Kidney (tissue), 22 donors: ENCODE measurements at places on chromosomes 12 and 14.

DNA sequence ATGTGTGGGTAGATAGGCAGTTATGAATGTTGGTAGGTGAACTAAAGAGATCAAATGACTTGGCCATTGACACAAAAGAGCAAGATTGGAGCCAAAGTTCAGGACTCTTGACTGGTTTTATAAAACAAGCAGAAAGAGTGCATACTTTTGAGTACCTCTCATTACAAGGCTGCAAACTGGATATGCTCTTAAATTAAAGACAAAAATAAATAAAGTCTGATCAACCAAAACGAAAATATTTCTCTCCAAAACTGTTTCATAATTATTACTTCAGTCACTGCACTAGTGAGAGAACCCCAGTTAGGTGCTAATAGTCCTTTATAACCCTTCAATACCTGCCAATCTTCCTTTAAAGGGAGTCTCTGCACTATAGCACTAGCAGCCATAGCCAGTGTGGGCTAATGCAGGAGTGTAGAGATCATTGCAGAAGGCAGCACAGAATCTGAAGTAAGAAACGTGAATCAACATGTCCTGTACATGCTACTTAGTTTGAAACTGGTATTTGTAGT lies 147.1 kb downstream of the FOXA1 start:
- DNase-seq: no peak

DNA sequence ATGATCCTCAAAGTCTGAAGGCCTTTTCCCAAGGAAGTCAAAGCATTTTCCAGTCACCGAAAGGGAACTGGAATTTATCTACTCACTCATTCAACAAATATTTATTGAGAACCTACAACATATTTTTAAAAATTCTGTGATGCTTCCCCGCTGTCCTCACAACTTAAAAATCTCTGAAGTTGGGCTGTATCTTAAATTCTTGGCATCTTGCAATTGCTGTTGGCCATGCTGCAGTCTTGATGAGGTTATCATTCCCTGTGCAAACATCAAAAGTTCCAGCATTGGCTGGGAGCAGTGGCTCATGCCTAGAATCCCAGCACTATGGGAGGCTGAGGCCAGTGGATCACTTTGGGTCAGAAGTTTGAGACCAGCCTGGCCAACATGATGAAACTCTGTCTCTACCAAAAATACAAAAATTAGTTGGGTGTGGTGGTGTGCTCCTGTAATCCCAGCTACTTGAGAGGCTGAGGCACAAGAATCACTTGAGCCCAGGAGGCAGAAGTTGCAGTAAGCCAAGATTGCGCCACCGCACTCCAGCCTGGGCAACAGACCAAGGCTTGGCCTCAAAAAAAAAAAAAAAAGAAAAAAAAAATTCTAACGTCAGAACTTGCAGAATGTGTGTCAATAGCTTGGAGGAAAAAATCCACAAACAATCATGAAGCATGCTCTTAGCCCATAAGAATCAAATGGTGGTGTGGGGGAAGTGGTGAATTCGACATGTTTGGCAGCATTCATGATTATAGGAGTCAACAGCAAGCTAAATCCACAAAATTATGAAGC lies 34.9 kb downstream of the CCDC177 start:
- DNase-seq: no peak

GRCh38 chr14:83825843-83826242 lies 1704.1 kb upstream of the FLRT2 start:
- DNase-seq: no peak

DNA sequence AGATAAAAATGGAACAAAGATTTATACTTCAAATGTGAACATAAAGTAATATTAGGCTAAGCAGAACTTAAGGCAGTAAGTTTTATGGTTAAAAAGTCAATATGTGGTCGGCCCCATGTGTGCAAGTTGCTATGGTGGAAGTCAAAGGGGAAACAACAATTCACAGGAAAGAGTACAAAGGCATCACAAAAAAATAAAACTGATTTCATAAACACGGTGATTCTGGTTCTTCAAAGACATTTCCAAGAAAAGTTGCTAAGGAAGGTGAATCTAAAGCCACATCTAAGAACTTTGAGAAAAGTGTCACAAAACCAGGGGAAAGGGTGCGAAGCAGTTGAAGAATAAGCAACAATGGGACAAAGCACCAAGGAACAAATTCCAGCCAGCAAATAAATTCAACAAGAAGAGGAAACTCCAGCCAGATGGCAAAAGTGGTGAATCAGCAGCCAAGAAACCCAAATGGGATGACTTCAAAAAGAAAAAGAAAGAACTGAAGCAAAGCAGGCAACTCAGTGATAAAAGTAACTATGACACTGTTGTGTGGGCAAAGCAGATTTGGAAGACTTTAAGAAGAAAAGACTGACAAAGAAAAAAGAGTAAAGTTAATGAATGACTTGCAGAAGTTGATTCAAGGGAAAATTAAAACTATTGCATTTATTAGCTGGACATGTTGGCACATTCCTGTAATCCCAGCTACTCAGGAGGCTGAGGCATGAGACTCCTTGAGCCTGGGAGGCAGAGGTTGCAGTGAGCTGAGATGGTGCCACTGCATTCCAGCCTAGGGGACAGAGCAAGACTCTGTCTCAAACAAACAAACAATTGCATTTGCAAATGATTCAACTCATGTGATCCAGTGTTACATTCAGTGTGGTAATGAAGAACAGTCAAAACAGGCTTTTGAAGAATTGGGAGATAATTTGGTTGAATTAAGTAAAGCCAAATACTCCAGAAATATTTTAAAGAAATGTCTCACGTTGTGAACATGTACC lies 19.5 kb downstream of the PTGDR start:
- no peak for DNase-seq

- DNase-seq: no peak
Measured at GRCh38 chr12:52636189-52636588, 15.8 kb downstream of the KRT2 start.

DNA sequence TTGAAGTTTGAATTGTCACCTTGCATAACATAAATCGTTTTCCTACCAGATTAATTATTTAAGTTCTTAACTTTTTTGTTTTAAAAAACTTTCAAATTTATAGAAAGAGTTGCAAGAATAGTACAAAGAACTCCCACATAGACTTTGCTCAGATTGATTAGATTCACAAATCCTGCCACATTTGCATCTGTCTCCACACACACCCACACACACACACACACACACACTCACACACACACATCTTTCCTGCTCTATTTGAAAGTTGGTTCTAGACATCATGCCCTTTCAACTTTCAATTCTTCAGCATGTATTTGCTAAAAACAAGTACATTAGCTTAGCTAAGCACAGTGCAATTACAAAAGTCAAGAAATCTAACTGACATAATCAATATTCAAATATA lies 184.0 kb downstream of the ITPR2 start:
- no peak for DNase-seq

GRCh38 chr14:86858031-86858430 lies 1135.0 kb downstream of the GALC start:
- DNase-seq: no peak

DNA sequence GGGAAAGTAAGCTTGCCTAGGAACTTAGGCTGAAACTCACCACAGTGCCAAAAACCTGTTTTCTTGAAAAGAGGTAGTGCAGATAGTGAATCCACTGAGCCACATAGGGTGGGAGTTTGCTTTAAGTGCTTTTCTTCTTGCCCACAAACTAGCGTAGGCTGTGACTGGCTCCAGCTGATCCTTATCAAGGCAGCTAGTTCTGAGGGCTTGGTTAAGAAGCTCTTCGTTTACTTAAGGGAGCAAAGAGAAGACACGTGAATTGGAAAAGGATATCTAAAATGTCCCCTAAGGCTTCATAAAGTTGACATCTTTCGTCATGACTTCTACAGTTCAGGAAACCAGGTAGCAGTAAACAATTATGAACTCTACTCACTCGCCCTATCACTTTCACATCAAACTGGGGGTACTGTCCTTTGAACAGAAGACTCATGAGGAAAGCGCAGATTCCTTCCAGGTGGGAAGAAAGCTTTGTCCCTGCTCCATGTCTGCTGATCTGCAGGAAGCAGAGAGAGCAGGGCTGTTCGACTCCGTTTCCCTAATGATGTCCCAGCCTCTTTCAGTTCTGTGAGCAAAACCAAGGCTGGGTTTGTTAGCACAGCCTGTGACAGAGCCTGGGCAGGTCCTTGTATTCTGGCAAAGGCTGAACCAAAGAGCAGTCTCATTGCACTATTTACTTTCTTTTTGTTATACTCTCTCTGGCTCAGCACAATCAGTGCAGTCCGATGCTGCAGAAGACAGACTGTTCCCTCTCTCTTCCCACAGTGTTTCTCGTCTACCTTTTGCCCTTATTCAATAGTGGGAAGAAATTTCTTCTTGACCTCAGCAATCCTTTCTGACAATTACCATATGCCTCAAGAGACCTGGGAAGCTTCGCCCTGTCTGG lies 93.5 kb upstream of the ETV6 start:
- no peak for DNase-seq

DNA sequence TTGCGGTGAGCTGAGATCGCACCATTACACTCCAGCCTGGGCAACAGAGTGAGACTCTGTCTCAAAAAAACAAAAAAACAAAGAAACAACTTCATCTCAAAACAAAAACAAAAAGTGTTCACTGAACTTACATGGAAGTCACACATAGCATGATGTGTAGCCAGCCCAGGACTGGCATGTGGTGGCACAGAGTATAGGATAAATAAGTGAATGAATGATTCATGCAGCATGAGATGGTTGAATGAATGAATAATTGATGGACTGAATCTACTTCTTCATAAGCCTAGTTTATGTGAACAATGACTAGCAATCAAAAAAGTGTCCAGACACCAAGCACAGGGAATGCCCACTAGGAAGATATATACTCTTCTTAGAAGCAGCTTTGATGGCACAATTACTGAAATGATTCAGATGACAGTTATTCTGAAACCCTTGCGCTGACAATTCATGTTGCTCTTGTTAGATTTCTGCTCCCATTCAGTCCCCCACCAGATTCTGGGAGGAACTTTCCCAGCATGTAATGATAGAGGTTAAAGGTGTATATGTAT lies 31.6 kb upstream of the SERPINA6 start:
- no peak for DNase-seq

- no peak for DNase-seq
Measured at GRCh38 chr14:56964895-56965294, 154.6 kb upstream of the OTX2 start.

- DNase-seq: peak; percentile 72
Measured at GRCh38 chr14:99731547-99732435, 47.7 kb downstream of the CYP46A1 start.
